ENCODE measurements at places on chromosomes 13 and 19. TPM values are rescaled to one million over a fixed set of nuclear protein-coding genes. Genes with fewer than 3 reads are reported as not detected.

- H3K36me3 ChIP-seq = no peaks in the 10 kb centered on the region
- no peak overlapping the region for H3K4me3 ChIP-seq
- H3K4me1 ChIP-seq = no peaks in the 10 kb centered on the region
- no peak overlapping the region for H3K27ac ChIP-seq
- no peaks in the 10 kb centered on the region for H3K27me3 ChIP-seq
Observed at GRCh38 chr13:102038787-102039186, 363.1 kb downstream of the FGF14 start.

GRCh38 chr19:46269101-46269500, 27.7 kb upstream of the HIF3A start:
- peaks cover 6% of the 10 kb centered on the region for H3K4me1 ChIP-seq
- peaks cover 7% of the 10 kb centered on the region for H3K27me3 ChIP-seq
- H3K4me3 ChIP-seq = no peak overlapping the region
- no peaks in the 10 kb centered on the region for H3K36me3 ChIP-seq

DNA sequence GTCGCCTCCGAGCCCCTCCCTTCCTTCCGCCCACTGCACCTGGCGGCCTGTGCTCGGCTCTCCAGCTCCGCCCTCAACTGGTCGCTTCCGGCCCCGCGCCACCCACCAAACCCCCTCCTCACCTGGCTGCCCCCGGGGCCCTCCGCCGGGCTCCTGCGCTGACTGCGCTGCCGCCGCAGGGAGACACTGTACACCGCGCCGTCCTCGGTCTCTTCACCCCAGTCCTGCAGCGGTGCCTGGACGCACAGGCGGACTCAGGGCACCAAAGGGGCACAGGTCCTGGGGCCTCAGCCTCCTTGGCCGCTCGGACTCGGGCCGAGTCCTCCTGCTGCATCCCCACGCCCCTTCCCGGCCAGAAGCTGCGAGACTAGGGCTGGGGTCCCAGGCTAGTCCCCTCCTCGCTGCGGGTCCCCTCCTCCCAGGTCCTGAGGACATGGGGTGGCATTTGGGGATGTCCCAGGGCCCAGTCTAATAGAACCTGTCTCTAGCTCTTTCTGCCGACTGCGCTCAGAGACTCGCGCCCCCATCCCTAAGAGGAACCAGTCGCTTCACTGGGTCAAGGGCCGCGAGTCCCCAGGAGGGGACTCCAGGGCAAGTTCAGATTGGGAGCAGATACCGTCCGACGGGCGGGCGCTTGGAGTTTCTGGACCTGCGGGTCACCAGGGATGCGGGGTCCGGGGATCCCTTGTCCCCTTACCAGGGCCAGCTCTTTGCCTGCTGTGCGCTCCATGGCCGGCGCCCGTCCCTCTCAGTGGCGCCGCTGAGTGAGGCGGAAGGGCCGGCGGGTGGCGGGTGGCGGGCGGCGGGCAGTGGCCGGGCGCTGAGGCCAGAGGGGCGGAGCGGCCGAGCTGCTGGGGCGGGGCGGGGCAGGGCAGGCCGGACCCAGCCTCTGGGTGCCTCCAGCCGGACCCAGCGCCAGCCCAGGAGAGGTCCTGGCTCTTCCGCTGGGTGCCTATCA, at the start of gene RGL3:
RGL3 (minus strand) TSS at position 766 of the 958 bp plus-strand sequence; CDS start at position 730, 36 bp downstream.
- H3K36me3 ChIP-seq = no peaks in the 10 kb centered on the region
- peaks cover 57% of the 10 kb centered on the region for H3K4me1 ChIP-seq
- H3K27ac ChIP-seq = peak within 1 kb of the TSS; percentile 14
- H3K4me3 ChIP-seq = peak within 1 kb of the TSS; percentile 19

Gene TNNT1
- polyA plus RNA-seq = 0.94 TPM

GRCh38 chr13:36286006-36286405, 11.6 kb downstream of the CCDC169 start:
- DNase-seq = no peak
- H3K27me3 ChIP-seq = no peaks in the 10 kb centered on the region
- no peak overlapping the region for H3K4me3 ChIP-seq
- no peak overlapping the region for H3K27ac ChIP-seq
- H3K4me1 ChIP-seq = no peaks in the 10 kb centered on the region

GRCh38 chr13:96769874-96770273, 224.4 kb downstream of the OXGR1 start:
- no peak overlapping the region for H3K4me3 ChIP-seq
- no peaks in the 10 kb centered on the region for H3K27me3 ChIP-seq
- H3K36me3 ChIP-seq = no peaks in the 10 kb centered on the region
- DNase-seq = no peak
- no peaks in the 10 kb centered on the region for H3K4me1 ChIP-seq
- H3K27ac ChIP-seq = no peak overlapping the region

- no peak overlapping the region for H3K4me3 ChIP-seq
- H3K36me3 ChIP-seq = no peaks in the 10 kb centered on the region
- no peak for DNase-seq
- peaks cover 17% of the 10 kb centered on the region for H3K4me1 ChIP-seq
- H3K27me3 ChIP-seq = no peaks in the 10 kb centered on the region
- no peak overlapping the region for H3K27ac ChIP-seq
Observed at GRCh38 chr19:2027361-2027760, 11.8 kb upstream of the BTBD2 start.

DNA sequence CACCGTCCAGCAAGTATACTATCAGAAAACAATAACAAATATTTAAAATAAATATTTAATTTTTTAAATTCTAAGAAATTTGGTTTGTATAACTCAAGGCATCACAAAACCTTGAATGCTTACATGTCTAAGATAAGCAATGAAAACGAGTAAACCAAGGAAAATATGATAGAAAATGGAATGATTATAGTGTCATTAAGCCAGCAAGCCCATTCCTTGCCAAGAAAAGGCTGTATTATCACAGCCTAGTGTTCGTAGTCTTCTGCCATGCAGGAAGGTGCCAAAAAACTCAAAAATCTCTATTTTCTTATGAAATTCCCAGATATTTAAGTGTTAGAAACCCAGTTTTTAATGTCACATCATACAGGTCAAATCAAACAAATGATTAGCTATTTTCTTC, 136.4 kb downstream of the STOML3 start:
- H3K36me3 ChIP-seq = no peaks in the 10 kb centered on the region
- H3K27ac ChIP-seq = no peak overlapping the region
- no peak for DNase-seq
- H3K4me1 ChIP-seq = no peaks in the 10 kb centered on the region

Gene PBX4
- polyA plus RNA-seq = 15.0 TPM

DNA sequence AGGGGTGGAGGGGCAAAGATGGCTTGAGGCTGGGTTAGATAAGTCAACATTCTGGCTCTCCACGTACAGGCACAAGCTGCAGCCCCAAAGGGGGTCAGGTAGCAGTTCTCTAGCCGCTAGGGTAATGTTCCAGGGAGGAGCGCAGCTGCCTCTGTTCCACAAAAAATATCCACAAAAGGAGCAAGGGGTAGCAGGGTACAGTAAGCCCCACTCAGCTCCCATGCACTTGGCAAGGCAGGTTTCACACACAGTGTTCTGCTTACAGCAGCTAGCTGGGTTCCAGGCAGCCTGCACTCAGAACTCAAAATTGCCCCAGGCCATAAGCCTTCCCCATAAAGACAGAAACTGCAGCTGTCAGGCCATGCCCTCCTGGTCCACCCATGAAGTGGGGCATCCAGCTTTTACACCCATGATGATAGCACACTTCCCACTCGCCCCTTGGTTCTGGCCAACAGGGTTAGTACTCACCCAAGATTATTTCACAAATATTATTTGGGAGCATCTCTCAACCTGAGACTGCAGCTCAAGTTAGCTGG, 130.0 kb downstream of the CYSLTR2 start:
- H3K36me3 ChIP-seq = no peaks in the 10 kb centered on the region
- H3K27ac ChIP-seq = peak overlapping the region; percentile 61
- H3K27me3 ChIP-seq = no peaks in the 10 kb centered on the region
- no peaks in the 10 kb centered on the region for H3K4me1 ChIP-seq
- no peak for DNase-seq

GRCh38 chr13:38582133-38582532, 104.7 kb upstream of the FREM2 start:
- DNase-seq = no peak
- no peaks in the 10 kb centered on the region for H3K36me3 ChIP-seq
- no peak overlapping the region for H3K4me3 ChIP-seq

- no peak for DNase-seq
- H3K4me1 ChIP-seq = no peaks in the 10 kb centered on the region
- no peaks in the 10 kb centered on the region for H3K27me3 ChIP-seq
Observed at GRCh38 chr13:64347664-64348063, 2882.5 kb downstream of the PCDH9 start.

GRCh38 chr13:20901668-20902437, 693 bp downstream of the XPO4 start:
- peak overlapping the region; percentile 96 for H3K4me3 ChIP-seq
- H3K27me3 ChIP-seq = no peaks in the 10 kb centered on the region
- DNase-seq = peak; percentile 79
- H3K36me3 ChIP-seq = no peaks in the 10 kb centered on the region

GRCh38 chr13:56561327-56561726, 579.4 kb upstream of the PRR20A start:
- DNase-seq = no peak
- H3K27me3 ChIP-seq = no peaks in the 10 kb centered on the region
- H3K36me3 ChIP-seq = no peaks in the 10 kb centered on the region
- no peak overlapping the region for H3K27ac ChIP-seq
- no peaks in the 10 kb centered on the region for H3K4me1 ChIP-seq

GRCh38 chr19:27660428-27660827, 1552.5 kb downstream of the UQCRFS1 start:
- no peak for DNase-seq
- H3K27ac ChIP-seq = no peak overlapping the region
- no peaks in the 10 kb centered on the region for H3K4me1 ChIP-seq
- no peak overlapping the region for H3K4me3 ChIP-seq

Gene OR7D2
- polyA plus RNA-seq = not detected

GRCh38 chr19:4456843-4457653, 546 bp downstream of the UBXN6 start:
- peaks cover 32% of the 10 kb centered on the region for H3K36me3 ChIP-seq
- peak overlapping the region; percentile 64 for H3K27ac ChIP-seq
- DNase-seq = peak; percentile 79
- H3K4me1 ChIP-seq = peaks cover 38% of the 10 kb centered on the region
- no peaks in the 10 kb centered on the region for H3K27me3 ChIP-seq
- H3K4me3 ChIP-seq = peak overlapping the region; percentile 59

Gene GRIK5
- 1.4 TPM for polyA plus RNA-seq

Gene GFY
- not detected for polyA plus RNA-seq

DNA sequence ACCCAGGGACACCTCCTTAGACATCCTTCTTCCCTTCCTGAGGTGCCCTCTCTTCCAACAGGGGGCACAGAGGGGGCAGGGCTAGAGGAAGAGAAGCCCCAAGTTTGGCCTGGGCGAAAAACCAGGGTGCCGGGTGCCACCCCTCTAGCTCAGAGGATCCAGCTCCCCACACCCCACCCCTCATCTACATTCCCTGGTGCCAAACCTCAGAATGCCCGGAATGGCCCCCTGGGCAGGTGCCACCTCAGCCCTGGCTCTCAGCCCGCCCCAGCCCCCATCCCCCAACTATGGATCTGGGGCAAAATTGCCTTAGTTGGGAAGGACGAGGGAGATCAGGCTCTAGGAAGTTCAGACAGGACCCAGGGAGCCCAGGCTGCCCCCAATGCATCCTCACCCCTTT, 2.0 kb downstream of the CNN1 start:
- peaks cover 14% of the 10 kb centered on the region for H3K4me1 ChIP-seq
- no peak for DNase-seq
- no peak overlapping the region for H3K4me3 ChIP-seq
- no peaks in the 10 kb centered on the region for H3K36me3 ChIP-seq

Gene ADGRE3
- 0.05 TPM for polyA plus RNA-seq

Measured in spleen (tissue), 13 donors.